ENCODE measurements at places on chromosomes 7 and 10. TPM values are rescaled to one million over a fixed set of nuclear protein-coding genes. Genes with fewer than 3 reads are reported as not detected.

GRCh38 chr10:113612154-113612553 lies 51.7 kb downstream of the NRAP start:
- DNase-seq = no peak

ITIH5 gene
- 3.5 TPM for total RNA-seq

NKX1-2 gene
- not detected for total RNA-seq

FMC1 gene
- 59.2 TPM for total RNA-seq

CALML5 gene
- not detected for total RNA-seq

MAT1A gene
- total RNA-seq = 101 TPM

PAPOLB gene
- not detected for total RNA-seq

ATOH7 gene
- not detected for total RNA-seq
